Activated T-helper 17 cell treated with anti-CD3 and anti-CD28 coated beads, Interleukin-2, amount 50 U/mL, for 72 hours (primary cell): ENCODE measurements at places on chromosomes 13 and 19. TPM values are rescaled to one million over a fixed set of nuclear protein-coding genes. Genes with fewer than 3 reads are reported as not detected.

Gene FAAP24
- total RNA-seq: 8.2 TPM

Gene CGB3
- not detected for total RNA-seq

Gene PGLYRP1
- not detected for total RNA-seq

- ATAC-seq: no peak
Measured at GRCh38 chr19:5774921-5775320, 9.6 kb downstream of the PRR22 start.

- no peak for ATAC-seq
Measured at GRCh38 chr13:71661921-71662320, 205.1 kb downstream of the DACH1 start.
